Activated CD4-positive, alpha-beta T cell treated with anti-CD3 and anti-CD28 coated beads, Interleukin-2, Interleukin-6, amounts not matched to agents 100 ng/mL and 50 ng/mL, durations not matched to agents 16 hours and 8 hours (primary cell): ENCODE measurements at places on chromosomes 13 and 19.

DNA sequence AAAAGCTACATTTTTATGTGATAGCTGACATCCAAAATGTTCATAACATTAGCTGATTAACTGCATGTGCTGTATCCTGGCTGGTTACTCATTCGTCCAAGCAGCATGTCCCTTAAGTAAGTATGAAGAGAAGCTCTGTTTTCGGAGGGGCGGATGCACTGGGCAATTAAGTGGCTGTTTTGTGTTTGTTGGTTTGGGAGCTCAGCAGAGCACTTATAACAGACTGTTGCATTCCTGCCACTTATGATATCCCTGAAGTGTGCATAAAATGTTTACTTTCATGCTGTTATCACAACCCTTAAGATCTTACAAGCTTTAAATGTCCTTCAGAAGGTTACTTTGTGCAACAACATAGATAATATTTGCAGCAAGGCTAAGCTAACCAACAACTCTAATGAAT lies 264.1 kb downstream of the NALCN start:
- no peak for DNase-seq

- peak; percentile 38 for DNase-seq
Observed at GRCh38 chr19:2507109-2507508, 31.2 kb downstream of the GADD45B start.

- DNase-seq, result no peak
Observed at GRCh38 chr13:41582027-41582463, 124.7 kb downstream of the RGCC start.

DNA sequence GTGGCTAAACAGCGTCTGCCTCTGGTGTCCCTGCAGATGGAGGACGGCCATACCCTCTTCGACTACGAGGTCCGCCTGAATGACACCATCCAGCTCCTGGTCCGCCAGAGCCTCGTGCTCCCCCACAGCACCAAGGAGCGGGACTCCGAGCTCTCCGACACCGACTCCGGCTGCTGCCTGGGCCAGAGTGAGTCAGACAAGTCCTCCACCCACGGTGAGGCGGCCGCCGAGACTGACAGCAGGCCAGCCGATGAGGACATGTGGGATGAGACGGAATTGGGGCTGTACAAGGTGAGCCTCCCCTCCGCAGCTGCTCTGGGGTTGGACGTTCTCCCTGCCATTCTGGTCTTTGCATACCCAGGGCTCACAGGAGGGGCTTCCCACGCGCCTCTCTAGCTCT lies 19.9 kb downstream of the UHRF1 start:
- DNase-seq, result no peak

DNA sequence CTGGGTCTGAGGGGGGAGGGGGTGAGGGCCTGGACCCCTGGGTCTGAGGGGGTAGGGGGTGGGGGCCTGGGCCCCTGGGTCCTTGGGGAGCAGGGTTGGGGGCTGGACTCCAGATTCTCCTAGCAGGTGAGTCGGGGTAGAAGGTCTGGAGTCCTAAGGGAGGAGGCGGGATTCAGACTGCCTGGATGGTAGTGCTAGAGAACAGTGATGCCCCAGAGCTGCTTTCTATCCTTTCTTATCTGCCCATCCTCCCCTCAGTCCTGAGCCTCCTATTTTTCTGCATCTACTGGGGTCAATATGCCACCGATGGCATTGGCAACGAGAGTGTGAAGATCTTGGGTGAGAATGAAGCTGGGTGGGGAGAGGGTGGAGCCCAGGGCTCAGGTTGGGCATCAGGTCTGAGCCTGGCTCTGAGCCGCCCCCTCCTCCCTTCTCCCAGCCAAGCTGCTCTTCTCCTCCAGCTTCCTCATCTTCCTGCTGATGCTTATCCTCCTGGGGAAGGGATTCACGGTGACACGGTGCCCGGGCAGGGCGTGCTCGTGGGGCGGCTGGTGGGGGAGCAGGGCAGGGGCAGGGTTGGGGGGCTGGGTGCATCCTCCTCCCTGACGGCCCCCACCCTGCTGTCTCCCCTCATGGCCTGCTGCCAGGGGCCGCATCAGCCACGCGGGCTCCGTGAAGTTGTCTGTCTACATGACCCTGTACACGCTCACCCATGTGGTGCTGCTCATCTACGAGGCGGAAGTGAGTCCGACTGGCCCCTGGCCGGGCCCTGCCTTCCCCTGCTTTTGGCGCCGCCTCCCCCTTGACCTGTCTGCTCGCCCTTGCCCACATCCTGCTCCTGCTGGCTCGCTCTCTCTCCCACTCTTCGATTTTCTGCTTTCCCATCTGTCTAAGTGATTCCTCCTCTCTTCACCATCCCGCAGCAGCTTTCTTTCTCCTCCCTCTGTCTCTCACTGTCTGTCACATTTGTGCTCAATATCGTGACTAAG lies 3.4 kb downstream of the TMEM145 start:
- DNase-seq, result no peak

- DNase-seq, result no peak
Observed at GRCh38 chr13:98534821-98535220, 42.1 kb downstream of the STK24 start.

DNA sequence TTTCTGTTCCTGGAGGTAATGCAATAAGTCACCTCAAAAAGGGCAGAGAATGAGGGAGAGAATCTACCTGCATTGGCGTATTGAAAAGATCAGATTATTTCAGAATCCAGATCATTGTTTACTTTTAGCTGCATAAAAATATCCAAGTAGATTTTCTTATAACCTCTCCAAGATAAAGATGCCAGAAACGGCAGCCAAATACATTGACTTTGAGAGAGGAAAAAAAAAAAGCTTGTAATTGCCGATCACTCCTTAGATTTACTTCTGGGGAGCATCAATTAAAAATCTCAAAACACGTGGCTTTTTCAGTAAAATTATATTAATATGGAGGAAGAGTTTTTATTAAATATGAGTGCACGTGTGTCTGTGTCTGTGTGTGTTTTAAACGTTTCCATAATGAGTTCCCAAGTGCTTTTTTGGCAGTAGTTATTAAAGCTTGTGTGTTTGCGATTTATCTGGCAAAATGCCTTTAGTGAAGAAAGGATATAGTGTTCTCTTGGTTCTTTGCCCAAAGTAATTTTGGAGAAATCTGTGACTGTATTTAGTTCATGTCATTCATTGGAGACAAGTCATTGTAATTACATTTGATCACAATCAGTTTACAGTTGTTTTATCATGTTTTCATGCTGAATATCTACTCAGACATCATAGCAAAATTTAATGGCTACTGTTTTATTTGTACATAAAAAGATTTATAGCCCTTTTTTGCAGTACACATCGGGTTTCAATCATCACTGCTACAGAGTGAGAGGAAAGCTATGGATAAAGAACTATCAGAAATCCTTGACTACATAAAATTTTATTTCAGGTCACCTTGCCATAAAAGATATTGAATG lies 176.1 kb downstream of the TM9SF2 start:
- DNase-seq, result no peak
